ENCODE measurements at places on chromosomes 7 and 10.
A peak's percentile ranks its signal among the peaks of the same experiment; 100 is the strongest.

GRCh38 chr10:43998021-43998809 lies 349.5 kb upstream of the ZNF32 start:
- no peak for DNase-seq

DNA sequence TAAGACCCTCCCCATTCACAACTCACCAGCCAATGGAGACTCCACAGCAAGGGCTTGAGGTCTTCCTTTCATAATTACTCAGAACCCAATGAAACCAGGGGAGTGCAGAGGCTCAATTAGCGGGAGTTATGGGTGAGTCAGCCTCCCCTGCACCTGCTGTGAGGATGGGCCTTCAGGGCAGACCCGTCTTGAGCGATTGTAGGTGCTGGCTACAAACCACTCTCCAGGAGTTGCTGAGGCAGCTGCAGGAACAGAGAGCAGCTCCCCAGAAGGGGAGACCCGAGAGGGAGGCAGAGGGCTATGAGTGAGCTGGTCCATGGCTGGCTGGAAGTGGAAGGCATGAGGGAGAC lies 58.5 kb upstream of the SORCS3 start:
- DNase-seq, result no peak

- peak; percentile 2 for DNase-seq
These were observed 93.3 kb downstream of the CHST15 start for GRCh38 chr10:123999956-124000615.

GRCh38 chr10:72639441-72639873 lies 13.6 kb upstream of the MICU1 start:
- DNase-seq, result no peak

GRCh38 chr7:13327669-13328068 lies 640.2 kb downstream of the ARL4A start:
- no peak for DNase-seq

GRCh38 chr7:120521761-120522737 lies 249.1 kb downstream of the KCND2 start:
- DNase-seq, result no peak

DNA sequence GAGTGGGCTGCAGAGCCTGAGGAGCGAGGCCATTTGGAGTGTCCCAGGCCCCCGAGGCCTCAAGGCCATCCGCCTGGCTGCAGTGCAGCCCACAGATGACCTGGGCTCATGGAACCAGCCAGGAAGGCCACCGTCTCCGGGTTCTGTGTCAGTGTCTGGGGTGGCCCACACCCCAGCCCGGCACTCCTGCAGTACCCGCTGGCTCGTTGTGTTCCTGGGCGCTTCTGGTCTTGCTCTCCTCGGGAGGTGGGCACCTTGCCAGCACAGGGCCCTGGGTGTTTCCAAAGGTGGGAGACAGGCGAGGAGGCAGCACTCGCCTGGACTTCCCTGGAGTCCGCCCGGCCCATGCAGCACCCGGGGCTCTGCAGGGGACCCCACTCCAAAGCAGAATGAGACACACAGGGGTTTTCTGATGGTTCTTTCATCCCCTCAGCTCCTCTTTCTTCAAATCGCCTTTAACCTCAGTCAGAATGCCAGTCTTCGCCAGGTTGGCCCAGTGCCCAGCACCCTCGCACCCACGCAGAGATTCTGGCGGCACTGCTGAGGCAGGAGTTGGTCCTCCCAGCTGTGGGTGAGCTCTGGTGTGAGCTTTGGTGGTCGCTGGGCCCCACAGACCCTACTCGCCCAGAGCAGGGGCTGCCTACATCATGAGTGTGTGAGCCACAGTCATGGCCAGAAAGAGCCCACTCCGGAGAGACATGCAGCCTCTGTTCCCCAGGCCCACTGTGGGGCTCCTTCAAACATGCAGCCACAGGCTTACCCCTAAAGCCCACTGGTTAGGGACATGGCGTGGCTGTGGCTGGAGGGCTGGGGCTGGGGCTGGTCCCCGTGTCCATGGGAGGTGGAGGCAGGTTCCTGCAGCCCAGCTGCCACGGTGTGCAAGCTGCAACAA lies 155.7 kb downstream of the EBF3 start:
- DNase-seq, result no peak

GRCh38 chr7:74572301-74572979 lies 85.1 kb upstream of the GTF2I start:
- no peak for DNase-seq

DNA sequence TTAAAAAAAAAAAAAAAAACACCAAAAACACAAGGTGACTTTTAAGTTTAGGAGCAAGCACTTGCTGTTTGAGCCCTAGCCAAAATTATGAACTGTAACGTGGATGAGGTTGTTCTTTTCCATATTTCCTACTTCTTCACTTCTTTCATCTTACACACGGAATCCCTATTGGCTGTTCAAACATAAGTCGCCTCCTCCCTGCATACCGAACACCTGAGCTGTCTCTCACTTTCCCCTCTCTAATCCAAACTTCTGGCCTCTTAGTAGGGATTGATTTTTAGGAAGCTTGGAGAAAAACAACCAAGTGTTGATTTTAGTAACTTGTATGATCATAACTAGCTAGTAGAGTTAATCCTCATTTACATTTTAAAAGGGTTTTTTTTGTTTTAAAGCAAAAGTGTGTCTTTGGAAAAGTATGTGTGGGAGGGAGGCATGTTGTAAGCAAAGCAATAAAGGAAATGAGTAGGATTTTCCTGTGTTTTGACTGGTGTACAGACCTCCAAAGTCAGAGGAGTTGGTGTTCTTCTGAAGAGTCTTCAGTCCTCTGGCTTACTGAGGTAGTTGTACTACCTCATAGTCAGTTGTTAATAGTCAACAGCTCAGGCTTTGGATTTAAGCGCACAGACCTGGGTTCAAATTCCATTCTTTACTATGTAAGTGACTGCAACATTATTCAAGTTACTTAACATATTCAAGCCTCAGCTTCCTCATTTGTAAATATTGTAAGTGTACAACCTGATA lies 39.3 kb downstream of the RABGEF1 start:
- no peak for DNase-seq

- no peak for DNase-seq
These were observed 2.1 kb downstream of the ADK start for GRCh38 chr10:74153123-74153522.

DNA sequence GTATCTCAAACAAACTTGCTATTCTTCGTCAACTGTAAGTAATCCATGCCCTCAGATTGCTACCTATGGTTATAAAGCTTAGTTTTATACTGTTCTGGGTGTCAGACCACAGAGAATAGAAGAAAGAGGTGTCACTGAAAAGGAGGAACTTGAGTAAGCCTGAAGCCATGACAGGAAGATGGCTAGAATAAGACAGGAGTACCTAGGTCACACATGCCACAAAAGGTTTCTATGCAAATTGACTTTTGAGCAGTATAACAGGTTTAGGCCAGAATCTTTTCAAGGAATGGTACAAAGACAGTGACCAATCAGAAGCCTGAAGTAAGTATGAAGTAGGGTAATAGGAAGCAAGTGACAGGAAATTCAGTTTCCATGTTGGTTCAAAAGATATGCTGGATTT lies 23.5 kb downstream of the FBXW4 start:
- no peak for DNase-seq

DNA sequence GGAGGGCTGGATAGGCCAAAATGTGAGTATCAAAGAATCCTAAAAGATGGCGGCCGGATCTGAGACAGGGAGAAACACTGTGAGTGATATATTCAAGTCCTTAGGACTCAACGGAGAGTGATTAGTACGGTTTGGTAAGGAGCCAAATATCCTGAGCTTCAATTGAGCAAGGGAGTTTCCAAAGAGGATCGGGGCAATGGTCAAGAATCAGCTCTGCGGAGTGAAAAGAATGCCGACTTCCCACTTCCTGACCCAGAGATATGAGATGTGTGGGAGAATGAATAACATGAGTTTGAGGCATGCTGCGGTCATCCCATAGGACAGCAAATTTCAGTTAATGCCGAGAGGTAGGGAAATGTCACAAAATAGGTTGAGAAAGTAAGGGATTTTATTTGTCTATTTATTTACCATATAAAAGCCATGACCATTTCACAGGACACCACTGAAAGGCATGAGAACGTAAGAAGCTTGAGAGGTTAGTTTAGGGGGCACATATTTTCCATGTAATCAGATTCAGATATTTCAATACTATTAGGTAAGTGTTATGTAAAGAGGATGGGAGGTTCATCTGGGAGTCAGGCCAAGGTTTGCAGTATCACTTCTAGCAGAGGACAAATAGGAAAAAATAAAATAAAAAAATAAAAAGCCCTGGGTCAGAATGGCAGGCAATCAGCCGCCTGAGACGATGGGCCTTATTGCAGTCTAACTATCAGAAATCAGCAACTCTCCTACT lies 165.6 kb downstream of the HGF start:
- no peak for DNase-seq

GRCh38 chr10:77226452-77226851 lies 411.2 kb downstream of the KCNMA1 start:
- DNase-seq, result no peak

DNA sequence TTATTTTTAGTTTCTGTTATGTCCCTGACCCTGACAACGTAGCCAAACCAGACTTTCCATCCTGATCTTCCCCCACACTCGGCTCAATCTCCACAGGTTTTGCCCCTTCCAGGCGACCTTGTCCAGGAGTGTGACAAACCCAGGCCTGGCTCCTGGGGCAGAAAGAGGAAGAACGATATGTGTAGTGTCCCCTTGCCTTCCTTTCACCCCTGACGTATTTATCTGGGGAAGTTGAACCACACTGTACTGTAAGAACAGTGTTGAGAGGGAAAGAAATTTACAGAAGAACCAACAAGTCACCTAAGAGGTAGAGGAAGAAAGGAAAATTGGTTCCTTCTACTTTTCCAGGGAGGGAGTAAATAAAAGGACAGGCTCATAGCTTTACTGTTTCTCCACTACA lies 158.0 kb downstream of the VTI1A start:
- no peak for DNase-seq

DNA sequence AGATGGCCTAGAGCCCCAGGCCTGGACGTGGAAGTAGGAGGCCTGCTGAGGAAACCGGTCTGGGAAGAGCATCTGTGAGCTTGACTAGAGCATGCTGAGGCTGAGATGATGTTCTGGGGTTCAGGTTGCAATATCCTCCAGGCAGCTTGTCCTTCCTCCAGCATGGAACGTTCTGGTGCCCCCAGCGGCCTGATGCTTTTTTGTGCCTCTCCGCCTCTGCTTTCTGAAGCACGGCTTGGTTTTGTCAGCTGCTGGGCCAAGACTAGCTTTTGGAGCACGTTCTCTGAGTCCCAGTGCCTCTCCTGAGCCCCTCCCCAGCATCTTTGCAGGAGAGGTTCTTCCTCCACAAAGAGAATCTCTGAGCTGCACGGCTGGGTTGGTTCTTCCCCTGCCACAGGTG lies 682.0 kb upstream of the FOXK1 start:
- DNase-seq, result no peak

DNA sequence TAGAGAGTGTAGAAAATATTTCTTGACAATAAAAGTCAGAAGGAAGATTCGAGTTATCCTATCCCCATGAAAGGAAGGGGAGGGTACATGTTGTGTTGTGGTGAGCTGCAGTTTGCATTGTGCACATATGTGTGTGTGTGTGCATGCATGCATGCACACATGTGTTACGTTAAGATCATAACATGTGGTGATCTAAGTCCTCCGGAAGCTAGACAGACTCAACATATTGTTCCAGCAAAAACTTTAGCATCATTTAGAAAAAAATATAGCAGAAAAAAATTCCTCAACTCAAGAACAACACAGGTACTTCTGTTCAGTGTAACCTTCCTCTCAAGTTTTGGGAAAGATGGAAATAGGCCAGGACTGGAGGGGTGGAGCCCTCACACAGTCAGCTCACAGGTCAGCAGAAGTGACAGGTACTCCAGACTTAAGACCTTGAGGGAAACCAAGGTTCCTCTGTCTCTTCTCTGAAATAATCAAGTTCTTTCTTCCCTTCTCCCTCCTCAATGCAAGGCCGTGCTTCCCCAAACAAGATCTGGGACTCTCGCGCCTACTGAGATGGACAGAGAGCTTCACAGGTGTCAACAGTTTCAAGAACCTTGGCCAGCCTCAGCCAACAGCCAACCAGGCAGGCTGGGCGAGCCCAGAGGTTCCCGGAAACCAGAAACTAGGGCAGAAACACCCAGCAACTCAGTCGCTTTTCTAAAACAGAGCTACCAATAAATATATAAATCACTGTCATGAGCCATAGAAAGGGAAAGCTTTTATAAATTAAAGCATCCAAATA lies 205.2 kb downstream of the FAM107B start:
- no peak for DNase-seq

DNA sequence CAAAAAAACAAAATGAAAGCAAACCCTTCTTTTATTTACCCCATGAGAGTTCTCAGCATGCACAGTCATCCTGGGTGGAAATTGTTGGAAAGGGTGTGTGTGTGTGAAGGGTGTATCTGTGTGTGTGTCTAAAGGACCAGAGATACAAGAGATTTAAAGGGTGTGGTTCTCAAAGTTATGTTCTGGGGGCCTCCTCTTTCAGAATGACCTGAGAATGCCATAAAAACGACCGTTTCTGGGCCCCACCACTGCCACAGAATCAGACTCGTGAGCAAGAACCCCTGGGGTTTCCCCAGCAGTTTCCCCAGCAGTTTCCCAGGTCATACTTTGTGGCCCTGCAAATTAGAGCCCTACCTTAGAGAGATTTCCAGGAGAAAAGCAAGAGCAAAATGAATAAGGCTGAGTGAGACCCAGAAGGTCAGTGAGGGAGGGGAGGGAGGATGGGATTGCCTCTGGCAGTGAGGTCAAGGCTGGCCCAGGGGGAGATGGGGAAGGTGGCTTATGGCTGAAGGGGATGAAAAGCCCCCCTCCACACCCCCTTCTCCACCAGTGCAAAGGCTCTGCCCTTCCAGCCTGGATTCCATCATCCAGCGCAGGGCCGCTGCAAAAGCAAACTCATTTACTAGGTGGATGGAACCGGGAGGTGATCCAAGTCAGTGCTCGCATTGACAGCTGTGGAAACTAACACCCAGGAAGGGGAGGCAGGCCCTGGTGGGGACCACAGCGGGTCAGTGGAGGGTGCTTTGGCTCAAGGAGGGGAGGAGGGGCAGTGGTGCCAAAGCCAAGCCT lies 10.2 kb downstream of the PYROXD2 start:
- DNase-seq, result no peak

DNA sequence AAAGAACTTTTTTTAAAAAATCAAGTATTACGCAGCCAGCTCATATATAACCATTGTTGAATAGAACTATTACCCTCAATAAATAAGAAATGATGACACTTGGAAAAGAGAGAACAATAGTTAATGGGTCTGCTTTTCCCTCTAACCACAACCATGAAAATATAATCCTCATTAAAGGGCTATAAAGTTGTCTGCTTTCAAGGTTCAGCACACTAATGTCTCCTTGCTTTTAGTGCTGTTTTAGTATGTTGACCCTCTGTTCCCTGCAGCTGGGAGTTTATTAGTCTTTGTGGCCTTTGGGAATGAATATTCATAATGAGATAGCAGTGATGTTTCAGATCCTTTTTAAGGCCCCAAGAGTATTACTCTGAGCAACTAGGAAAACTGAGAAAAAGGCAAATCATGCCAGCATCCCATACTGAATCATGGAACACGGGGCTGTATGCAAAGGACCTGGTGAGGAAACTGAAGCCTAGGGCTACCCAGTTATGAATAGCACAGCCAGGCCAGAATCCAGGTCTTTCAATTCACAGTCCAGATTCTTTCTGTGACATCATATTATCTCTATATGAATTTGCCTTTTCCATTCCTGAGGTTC lies 332.0 kb upstream of the LRGUK start:
- DNase-seq, result no peak

GRCh38 chr10:19640566-19641263 lies 175.5 kb upstream of the PLXDC2 start:
- no peak for DNase-seq
